Astrocyte (in vitro differentiated cells and primary cell): ENCODE measurements at places on chromosomes 11 and 22. TPM values are rescaled to one million over a fixed set of nuclear protein-coding genes. Genes with fewer than 3 reads are reported as not detected.

DNA sequence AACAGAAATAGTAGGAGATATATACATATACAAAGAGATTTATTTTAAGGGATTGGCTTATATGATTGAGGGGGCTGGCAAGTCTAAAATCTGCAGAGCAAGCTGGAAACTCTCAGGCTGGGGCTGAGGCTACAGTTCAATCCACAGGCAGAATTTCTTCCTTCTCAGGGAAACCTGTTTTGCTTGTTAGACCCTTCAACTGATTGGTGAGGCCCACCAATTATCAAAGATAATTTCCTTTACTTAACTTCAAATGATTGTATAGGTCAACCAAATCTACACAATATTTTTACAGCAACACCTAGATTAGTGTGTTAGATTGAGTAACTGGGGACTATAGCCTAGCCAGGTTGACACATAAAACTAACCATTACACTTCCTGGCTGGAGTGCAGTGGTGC lies 4.7 kb upstream of the PLEKHB1 start:
- H3K27ac ChIP-seq: no peak overlapping the region
- no peaks in the 10 kb centered on the region for H3K36me3 ChIP-seq
- H3K27me3 ChIP-seq: peaks cover 4% of the 10 kb centered on the region
- H3K4me1 ChIP-seq: no peaks in the 10 kb centered on the region
- H3K4me3 ChIP-seq: no peak overlapping the region

- DNase-seq: no peak
- no peak overlapping the region for H3K4me3 ChIP-seq
- no peaks in the 10 kb centered on the region for H3K36me3 ChIP-seq
- H3K4me1 ChIP-seq: no peaks in the 10 kb centered on the region
Measured at GRCh38 chr11:2525166-2525861, 80.5 kb downstream of the KCNQ1 start.

The OR56A5 gene
- not detected in 2 replicates for total RNA-seq

The FLRT1 gene
- 0.20 and 0.41 TPM in 2 replicates for total RNA-seq
